ENCODE measurements at places on chromosomes 2 and 18.

GRCh38 chr2:96065381-96065930, 30.7 kb upstream of the GPAT2 start:
- no peak for DNase-seq

DNA sequence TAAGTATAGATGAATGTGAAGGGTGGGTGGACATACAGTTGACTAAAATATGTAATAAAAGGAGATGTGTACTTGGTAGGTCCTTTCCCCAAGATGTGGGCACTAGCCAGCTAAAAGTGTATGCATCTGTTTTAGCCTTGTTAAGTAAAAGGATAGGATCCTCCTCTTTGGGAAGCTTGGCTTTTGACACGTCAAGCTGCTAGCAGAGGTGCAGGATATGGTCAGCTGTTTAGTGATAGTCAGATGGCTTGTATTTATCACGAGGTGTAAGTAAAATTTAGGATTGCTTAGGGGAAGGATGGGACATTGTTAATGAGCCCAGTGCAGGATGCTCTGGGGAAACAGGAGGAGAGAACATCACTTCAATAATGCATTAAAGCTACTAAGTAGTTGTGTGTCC, 1.5 kb downstream of the MFSD6 start:
- no peak for DNase-seq

- DNase-seq = no peak
Observed at GRCh38 chr2:15122915-15123314, 438.2 kb downstream of the NBAS start.

DNA sequence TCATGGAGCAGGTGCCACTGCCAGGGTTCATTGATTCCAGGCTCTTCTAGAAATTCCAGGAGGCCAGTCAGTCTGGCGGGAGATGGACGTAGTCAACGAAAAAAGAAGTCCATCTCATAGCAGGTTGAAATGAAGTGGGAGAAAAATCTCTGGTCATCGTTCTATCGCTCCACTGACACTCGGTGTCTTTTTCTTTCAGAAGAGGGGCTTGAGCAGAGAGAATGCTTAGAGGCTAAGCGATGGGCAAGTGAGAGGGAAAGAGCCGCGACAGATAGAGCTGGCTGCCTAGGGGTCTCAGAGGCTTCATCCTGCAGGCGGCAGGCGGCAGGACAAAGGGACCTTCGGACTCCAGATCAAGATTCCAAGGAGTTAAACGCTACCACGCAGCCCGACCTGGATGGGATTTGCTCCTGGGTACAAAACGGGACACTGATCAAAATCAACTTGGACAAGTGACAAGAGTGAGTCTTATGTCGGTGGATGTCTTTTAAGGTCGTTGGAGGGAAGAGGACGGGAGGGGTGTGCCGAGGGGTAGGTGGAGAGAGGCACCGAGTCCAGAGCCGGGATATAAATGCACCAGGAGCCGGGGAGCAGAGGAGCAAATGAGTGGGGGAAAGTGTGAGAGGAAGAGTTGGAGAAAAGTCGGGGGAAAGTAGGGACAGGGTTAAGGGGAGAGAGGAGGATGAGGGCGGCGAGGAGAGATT, 677 bp upstream of the TMEM178A start:
- no peak for DNase-seq

DNA sequence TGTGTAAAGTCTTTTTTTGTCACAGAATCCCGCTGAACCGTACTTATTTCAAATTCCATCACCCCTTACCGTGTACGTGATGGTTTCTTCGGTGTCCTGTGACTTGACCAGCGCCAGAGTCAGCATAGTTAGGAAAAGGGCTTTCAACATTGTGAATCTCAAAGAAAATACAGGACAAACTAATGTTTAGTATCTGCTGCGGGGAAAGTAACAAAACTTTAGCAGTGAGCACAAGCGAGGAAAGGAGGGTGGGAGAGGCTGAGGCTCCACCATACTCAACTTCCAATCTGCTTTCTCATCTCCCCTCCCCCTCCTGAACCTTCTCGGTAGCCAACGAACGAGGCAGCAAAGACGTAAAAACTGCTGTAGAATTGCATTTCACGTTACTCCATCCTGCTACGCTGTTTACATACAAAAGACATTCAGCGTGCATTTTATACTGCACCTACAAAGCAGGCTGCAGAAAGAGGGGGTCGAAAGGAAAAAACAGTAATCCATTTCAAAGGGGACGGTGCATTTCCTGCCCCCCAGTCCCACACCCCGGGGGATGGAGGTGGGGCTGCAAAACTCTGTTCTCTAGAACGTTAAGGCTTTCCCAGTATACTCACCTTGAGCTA, 1.2 kb downstream of the EFEMP1 start:
- no peak for DNase-seq

All from anterior cingulate cortex (tissue), 58 donors.